ENCODE measurements at places on chromosomes 7 and 10. TPM values are rescaled to one million over a fixed set of nuclear protein-coding genes. Genes with fewer than 3 reads are reported as not detected.

Gene COL17A1
- 1.6 TPM for polyA plus RNA-seq

Gene FGL2
- 20.5 TPM for polyA plus RNA-seq

DNA sequence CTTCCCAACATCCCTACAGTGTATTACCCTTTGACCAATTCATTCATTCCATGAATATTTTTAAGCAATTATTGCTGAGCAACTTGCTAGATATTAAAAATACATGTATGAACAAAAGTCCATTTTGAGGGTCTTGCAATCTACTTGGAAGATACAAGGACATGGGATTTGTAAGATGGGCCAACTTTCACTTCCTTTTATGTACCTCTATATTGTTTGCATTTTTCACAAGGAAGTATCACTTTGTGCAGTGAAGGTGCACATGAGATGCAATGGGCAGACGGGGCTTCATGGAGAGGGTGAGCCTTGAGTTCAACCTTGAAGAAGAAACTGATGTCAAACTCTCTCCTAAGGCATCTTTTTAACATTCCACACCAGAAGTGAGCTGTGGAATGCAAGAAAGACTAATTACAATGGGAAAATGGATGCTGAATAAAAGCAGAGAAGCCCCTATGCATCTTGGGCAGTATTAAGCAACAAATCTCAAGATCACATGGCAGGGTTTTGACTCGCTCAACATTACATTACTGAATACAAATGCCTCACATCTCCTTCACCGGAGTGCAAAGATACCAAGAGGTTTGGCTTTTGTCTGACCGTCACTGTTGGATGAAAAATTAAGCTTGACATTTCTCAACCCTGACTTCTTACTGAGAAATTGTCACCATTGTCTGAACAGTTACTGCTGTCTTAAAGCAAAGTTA is 341.5 kb downstream of the ELMO1 start:
- no peak for DNase-seq

DNA sequence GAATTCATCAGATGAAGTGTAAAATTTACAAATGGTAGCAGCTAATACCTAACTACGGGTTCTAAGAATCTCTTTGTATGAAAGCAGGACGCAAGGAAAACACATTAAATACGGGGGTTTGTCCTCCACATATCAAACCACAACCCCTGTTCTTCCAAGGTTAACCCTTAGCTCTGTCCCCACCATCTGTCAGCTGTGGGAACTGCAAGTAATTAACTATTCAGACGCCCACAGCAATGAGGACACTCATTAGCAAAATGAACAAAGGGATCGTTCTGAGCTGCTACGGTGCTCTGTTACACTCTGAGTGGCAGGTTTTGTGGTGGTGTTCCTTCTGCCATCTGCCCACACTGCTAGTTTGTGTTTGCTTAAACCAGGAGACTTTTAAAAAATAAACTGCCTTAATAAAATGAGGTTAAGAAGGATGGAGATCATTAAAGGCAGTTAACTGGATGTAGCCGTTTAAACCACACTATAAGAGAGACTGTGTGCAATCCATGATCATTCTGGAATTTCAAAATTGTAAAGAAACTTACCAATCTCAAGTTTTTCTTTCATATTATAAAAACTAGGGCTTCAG is 51.4 kb downstream of the C10orf67 start:
- DNase-seq: peak; percentile 21

Measured in muscle of leg (tissue), 16 donors.